ENCODE measurements at places on chromosomes 11 and 22.

DNA sequence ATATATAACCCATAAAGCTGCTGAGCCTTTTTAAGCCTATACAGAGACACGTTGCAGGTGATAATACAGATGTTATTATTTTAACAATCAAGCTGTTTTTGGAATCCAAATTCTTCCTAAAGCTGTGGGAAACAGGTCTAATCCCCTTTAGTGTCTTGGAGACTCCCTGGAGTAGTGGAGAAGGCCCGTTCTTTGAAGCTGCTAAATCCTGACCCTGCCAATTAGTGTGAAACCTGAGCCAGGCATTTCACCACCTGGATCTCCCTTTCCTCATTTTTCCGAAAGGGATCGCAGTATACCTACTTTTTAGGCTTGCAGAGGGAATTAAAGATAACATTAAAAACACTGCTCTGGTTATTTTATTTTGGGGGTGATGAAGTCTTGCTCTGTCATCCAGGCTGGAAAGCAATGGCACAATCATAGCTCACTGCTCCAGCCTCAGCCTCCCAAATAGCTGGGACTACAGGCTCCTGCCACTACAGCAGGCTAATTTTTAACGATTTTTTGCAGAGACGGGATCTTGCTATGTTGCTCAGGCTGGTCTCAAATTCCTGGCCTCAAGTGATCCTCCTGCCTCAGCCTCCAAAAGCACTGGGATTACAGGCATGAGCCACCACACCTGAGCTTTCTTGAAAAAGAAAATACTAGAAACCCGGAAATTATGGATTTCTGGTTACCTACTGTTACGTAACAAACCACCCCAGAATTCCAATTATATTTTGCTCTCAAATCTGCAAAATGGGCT, 1.7 kb upstream of the EIF4ENIF1 start:
- no peak for DNase-seq

- peak; percentile 71 for DNase-seq
Observed at GRCh38 chr22:39237318-39238100, 7.3 kb downstream of the PDGFB start.

- DNase-seq: no peak
Observed at GRCh38 chr22:40243891-40244290, 66.2 kb downstream of the TNRC6B start.

DNA sequence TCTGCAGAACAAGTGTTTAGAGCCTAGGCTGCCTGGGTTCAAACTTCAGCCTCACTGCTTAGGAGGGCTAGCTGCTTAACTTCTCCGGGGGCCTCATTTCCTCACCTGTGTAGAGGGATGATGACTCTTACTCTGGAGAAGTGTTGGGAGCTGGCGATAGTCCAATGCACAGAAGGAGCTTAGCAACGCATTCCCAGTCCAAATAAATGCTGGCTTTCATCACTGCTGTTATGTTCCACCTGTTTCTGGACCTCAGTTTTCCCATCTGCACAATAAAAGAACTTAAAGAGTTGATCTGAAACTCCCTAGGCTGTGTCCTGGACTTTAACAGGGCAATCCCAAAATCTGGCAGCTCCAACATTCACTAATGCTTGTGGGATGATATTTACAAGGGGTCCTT, 337.8 kb downstream of the MIAT start:
- DNase-seq: peak; percentile 15

- DNase-seq: no peak
Observed at GRCh38 chr11:118180300-118180703, 3.9 kb upstream of the SCN2B start.

DNA sequence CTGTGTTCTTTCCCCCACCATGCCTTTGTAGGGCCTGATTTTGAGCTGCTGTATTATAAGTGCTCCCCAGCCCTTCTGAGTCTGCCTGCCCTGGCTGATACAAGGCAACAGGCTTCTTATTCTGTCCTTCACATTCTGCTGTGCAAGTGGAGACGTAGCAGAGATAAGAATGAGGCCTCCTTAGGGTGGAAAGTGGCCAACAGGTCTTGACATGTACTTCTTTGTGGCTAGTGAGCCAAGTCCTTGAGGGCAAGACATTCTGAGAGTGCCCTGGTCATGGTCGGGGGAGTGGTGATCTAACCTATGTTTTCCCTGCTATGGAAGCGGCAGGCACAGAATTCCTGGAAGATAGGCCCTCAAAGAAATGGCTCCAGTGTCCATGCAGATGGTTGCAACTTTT, 235.7 kb upstream of the CADM1 start:
- DNase-seq: no peak

DNA sequence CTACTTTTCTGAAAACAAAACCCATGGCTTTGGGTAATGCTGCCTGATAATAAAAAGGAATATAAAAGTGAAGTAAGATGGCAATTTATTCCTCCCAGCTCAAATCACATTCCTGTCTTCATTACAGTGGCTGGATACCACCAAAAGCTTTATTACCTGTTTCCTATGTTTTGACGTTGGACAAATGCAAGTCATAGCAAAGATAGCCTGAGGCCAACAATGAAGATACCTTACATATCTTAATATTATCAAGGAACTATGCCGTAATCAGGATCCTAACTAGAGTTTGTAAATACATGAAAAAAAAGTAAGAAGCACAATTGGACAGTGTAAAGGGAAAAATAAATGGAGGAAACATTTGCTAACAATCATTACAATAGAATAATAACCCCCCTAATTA, 202.4 kb downstream of the SOX6 start:
- no peak for DNase-seq
